ENCODE measurements at places on chromosomes 1 and 21.

DNA sequence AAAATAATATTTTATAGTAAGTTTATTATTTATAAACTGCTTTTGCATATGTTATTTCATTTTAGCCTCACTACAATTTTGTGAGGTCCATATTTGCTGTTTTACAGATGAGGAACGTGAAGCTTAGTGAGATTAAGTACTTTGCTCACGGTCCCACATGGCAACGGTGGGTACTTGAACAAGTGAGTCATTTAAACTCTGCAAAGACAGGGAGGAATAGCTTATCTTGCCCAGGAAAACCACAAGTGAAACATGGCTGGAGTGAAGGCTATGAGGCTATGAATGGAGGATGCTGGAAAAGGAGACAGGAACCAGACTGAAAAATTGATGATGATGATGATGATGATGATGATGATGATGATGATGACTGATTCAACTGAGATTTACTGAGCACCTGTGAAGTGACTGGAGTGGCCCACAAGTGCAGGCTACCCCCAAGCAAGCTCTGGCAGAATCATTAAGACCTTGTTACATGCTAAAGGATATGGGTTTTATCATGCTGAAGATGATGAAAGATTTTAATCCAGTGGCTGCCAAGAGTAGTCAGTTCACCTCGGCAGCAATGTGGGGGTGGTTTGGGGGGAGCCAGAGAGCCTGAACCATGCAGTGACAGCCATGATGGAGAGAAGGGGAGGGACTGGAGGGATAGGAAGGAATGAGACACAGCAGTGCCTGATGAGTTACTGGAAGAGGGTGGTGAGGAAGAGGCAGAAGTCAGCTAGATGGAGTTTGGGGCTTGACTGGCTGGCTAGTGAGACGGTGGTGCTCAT lies 1.4 kb upstream of the ABCA4 start:
- DNase-seq: no peak

DNA sequence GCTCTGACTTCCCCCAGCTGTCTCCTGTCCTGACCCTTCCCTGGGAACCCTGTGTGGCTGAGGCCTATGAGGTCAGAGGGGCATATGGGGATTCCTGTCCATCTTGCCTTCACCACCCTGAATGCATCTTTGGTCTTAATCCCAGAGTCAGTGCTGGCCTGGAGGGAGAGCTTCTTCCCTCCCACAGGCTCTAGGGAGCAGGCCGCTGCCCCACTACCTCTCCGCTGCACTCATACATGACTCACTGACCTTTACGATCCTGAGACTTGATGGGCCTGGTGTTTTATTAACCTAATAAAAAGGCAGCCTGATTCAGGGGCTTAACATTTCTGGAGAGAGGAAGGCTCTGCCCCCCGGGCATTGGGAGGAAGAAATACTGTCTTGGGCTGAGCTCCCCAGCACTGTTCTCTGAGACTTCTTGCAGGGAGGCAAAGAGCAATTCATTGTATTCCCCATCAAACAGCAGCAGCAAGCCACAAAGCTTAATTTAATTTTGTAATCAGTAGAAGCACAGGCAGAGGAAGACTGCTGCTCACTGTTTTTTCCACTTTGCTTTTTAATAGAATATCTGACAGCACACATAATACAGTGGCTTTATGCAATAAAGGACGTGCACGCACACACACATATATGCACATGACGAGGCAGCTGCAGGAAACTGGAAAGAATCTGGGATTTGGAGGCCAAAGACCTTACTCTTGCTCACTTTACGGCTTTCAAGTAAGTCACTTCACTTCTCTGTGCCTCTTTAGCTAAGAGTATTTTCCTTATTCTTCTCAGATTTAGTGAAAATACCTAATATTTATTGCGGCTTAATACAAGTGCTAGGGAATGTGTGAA lies 89.2 kb upstream of the GRIK3 start:
- DNase-seq: no peak

DNA sequence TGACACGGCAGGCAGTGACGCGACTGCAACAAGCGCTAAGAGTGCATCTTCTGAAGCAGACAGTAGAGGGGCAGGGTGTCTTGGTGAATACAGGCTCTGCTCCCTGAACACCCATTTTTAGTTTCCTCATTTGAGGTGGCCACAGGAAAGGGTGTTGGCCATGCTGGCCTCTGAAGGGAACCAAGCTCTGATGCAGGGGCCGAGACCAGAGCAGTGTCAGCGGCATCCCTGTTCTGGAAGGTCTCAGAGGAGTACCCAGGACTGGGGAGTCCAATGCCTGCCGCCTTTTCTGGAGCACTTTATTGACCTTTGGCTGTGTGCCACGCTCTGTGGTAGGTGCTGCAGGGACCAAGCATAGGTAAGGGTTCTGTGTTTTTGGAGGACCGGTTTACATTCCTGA lies 100.4 kb downstream of the KCNJ6 start:
- no peak for DNase-seq

DNA sequence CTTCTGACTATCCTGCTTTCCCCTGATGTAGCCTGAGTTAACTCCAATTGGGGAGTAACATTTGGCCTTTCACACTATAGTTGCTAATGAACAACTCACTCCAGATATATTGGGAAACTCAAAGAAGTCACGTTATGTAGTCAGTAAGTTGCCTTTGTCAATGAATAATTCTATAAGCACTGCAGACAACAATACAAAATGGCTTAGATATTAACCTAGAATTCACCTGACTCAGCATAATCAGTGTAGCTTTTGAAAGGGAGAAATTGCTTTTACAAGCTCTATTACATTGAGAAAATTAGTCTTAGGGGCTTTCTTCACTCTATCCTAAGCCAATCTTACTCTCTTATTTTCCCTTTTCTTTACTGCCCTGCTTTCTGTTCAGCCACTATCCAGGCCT lies 303.5 kb upstream of the NR5A2 start:
- DNase-seq: no peak

GRCh38 chr1:51088474-51088873 lies 13.6 kb upstream of the C1orf185 start:
- no peak for DNase-seq

- DNase-seq: no peak
These were observed 3.6 kb downstream of the EFNA1 start for GRCh38 chr1:155131285-155131684.

DNA sequence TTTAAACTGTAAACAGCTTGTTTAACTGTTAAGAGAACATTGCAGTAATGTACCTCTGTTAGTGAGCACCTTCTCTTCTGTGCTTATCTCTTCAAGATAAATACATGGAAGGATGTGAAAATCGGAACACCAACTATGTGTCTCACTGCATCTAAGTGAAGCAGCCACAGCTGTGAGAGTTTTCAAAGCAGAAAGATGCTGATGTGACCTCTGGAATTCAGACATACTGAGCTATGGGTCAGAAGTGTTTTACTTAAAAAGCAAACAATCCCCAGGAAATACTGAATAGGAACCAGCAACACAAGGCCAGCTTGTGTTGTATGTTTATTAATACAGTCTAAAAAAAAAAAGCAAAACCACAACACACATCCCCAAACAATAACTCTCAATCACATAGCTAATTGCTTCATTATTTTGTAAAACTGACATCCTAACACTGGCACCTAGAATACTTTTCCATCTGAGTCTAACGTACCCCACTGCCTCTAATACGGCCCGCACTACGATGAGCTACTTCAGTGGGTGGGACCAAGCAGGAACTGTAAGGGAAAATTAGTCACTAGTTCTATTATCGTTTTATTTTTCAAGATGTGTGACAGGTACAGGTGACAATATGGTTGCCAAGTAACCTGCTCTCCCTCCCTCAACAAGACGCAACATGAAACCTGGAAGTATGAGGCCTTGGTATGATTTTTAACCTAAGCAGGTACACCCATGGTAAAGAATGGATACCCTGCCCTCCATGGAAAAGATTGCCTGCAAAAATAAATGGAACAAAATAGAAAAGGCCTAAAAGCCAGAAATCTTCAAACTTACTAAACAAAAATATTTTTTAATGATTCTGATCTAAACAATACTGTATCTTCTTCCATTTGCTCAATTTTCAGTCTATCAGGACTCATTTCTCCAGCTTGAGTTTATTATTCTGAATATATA lies 13.9 kb downstream of the ERRFI1 start:
- DNase-seq: no peak

DNA sequence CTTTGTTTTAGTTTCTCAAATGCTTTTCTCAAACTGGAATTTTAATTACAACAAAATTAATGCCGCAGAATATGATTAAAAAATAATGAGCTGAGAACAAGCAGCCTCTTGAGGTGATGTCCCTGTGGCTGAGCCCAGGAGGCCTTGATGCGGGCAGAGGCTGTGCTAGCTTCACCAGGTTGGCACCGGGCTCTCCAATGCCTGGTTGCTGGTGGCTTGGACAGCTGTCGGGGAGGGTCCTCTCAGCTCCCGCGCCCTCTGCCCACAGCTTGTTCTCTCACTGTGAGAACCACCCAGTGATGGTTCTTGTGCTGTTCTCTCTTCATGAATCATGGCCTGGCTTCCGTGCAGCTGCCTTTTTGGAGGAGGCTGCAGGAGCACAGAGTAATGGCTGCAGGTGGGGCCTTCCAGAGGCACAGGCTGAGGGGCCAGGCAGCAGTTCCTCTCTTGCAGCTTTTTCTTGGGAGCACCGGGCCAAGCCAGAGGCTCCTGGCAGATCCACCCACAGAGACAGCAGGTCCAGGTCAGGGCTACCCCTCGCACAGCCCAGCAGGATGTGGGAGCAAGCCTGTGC lies 156.3 kb downstream of the PCBP3 start:
- no peak for DNase-seq

- no peak for DNase-seq
These were observed 16.4 kb upstream of the CGN start for GRCh38 chr1:151494741-151495281.

GRCh38 chr1:17673329-17674072 lies 81.6 kb upstream of the ACTL8 start:
- DNase-seq: no peak

DNA sequence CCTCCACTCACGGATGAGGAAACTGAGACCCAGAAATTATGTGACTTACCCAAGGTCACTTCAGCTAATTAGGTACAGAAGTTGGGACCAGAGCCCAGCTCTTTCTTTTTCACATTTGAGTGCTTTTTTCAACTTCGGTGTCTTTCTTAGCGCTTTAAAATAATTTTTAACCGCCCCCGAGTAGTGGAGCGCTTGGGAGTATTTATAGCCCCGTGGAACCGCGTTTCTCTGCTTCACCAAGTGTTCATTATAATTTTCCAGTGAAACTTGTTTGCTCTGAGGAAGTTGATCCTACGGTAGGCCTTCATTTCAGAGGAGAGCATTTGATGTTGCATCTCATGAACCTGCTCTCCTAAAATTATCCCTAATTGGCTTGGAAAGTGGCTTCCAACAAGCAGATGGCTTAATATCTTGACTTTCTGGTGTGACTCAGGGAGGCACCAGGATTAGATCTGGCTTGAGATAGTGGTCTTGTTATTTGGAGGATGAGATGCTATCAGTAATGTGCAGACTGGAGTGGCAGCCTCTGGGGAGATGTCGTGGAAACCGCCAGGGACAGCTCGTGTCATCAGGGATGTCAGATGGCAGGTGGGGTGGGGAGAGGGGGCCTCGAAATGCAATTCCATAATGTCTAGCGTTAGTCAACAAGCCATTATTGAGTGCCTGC lies 321.3 kb downstream of the CAMTA1 start:
- DNase-seq: no peak

DNA sequence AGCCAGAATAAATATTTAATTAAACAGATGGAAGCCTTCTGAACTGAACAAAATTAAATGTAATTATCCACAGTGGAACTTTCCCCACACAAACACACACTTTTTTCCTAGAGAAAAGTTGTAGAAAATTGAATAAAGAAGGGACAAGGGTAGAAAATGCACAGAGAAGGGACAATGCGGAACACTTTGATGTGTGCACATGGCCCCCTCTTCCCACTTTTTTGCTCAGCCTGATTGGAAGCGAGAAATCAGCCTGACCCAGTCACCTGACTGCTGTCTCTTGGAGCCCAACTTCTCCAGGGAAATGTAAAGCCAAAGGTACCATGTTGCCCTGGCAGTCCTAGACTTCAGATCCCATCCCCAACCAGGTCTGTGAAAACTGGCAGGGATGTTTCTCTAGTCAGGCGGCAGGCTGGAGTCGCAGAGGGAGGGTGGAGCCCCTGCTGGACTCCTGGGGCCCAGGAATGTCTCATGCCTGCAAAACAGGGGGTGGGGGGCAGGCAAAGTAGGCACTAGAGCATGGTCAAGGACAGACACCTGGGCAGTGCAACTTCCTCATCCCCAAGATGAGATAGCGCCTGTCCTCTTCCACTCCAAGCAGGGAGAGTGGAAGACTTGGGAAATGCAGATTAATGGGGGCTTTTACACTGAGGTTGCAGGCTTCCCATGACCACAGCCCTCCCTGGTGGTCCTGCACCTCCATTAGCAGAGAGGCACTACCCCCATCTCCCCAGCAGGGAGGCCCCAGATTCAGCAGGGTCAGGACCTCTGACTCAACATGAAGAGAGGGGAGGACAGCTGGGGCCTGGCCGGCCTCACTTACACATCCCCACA lies 2.8 kb downstream of the CERS2 start:
- DNase-seq: no peak

DNA sequence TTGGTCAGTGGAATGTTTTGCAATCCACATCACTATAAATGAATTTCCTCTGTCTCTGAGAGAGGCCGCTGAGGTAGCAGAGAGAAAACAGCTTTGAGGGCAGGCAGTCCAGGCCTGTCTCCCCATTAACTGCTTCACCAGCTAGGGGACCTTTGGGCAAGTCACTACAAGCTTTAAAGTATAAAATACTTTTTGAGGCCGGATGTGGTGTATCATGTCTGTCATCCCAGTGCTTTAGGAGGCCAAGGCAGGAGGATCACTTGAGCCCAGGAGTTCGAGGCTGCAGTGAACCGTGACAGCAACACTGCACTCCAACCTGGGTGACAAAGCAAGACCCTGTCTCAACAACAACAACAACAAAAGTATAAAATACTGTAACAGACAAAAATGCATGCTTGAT lies 6.4 kb downstream of the IL6R start:
- DNase-seq: no peak

GRCh38 chr1:8062861-8063260 lies 36.8 kb upstream of the ERRFI1 start:
- DNase-seq: no peak

DNA sequence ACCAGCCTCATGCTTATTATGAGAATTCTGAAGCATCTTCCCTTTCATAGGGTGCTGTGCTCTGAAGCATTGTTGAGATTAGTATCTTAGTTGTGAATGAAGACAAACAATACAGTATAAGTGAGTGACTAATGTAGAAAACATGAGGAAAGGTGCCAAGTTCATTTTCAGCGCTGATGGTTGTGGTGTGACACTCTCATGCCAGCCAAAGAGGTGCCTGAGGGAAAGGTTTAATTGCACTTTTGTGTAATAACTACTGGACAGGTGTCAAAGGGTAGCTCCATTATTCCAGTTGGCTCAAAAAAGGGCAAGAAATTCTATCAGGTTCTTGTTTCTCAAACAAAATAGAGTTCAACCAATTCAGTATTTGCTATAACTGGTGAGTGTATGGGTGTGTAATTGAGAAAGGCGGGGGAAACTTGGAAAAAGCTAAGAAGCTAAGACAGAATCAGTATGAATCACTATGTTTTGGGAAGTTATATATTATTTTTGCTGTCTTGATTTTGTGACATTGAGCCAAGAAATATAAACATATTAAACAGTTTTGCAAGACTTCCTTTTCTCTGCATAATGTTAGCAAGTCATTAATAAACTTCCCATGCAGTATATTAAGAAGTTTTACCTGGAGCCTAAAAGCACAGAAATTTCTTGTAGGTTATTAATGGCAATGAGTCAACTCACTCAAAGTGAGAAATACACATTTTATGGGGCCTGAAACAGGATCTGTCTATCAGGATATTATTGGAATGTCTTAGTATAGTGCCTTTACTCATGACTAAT lies 31.8 kb downstream of the KCNK2 start:
- DNase-seq: peak; percentile 62
